NCI-H1105 treated with DMSO at 0.1 percent for 48 hours (cell line): ENCODE measurements at places on chromosomes 3 and 15.

DNA sequence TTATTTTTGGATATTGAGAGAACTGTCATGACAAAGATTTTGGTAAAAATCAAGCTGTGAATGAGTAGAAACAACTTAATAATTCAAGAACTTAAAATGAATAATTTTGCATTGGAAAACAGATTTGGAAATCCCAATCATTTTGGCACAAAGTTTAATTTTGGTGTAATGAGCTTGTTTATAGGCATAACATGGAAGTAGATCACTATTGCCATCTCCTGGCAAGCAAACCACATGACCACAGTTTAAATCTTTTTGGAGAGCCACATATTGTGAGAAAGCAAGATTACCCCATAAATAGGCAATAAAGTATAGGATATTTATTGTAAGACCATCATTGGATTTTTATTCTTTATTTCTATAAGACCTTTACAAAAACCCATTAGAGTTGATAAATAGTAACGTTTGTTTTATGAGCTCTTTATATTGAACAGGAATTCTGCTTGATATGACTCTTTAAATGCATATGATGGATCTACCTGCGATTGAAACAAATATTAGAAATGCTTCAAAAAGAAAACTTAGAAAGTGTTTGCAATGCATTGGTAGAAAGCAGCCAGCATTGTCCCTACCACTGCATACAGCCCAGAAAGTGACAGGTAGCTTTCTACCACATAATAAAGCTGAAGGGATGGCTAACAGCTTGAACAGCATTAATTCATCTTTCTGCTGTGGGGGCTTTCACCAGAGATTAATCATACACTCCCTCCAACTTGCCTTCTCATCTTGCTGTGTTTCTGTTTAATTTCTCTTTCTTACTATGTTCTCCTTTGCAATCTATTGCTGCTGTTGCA lies 766.8 kb downstream of the TBL1XR1 start:
- DNase-seq, result peak; percentile 91

GRCh38 chr3:71917545-71917944 lies 132.6 kb upstream of the PROK2 start:
- no peak for DNase-seq

GRCh38 chr3:43370293-43370980 lies 84.1 kb downstream of the SNRK start:
- DNase-seq, result no peak

DNA sequence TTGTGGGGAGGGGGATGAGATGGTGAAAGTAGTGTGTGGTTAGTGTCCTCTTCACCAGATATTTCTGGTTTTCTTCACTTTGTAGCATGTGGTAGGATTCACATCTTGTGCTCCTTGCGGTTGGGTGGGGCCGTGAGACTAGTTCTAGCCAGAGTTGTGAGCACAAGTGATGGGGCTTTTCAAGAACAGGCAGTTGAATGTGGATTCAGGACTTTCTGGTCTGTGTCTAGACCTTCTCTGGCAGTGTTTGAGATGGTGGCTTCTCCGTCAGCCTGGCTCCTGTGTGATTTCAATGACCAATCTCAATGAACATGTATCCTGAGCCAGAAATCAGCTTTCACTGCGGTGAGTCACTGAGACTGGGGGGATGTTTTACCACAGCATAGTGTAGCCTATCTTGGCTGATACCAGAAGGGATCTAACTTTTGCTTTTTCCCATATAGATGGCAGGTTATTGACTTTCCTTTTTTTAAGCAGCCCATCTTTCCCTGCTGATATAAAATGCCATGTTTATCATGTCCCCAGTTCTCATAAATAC lies 82.6 kb downstream of the RPLP1 start:
- DNase-seq, result no peak

DNA sequence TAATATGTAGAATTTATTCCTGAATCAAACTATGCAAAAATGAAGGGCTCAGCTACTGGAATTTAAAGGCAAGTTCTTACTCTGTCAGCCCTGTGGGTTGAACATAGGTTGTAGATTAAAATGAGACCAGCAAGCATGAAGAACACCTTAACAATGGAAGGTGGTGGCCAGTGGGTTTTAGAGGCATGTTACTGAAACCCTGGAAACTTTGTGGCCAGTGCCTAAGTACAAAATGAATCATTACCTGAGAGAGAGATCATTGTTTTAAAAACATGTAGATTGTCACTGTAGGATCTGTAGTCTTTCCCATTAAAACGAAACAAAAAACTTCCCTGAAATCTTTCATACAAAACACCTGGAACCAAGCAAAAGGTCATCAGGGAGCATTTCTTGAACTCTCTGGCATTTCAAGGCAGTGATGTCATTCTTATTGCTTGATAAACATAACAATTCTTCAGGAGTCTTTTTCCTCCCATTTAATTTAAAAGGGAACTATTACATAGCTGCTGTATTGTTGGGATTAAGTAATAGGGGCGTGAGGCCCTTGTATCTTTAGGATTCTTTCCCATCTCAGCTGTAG lies 51.8 kb downstream of the TMEM108 start:
- DNase-seq, result no peak

DNA sequence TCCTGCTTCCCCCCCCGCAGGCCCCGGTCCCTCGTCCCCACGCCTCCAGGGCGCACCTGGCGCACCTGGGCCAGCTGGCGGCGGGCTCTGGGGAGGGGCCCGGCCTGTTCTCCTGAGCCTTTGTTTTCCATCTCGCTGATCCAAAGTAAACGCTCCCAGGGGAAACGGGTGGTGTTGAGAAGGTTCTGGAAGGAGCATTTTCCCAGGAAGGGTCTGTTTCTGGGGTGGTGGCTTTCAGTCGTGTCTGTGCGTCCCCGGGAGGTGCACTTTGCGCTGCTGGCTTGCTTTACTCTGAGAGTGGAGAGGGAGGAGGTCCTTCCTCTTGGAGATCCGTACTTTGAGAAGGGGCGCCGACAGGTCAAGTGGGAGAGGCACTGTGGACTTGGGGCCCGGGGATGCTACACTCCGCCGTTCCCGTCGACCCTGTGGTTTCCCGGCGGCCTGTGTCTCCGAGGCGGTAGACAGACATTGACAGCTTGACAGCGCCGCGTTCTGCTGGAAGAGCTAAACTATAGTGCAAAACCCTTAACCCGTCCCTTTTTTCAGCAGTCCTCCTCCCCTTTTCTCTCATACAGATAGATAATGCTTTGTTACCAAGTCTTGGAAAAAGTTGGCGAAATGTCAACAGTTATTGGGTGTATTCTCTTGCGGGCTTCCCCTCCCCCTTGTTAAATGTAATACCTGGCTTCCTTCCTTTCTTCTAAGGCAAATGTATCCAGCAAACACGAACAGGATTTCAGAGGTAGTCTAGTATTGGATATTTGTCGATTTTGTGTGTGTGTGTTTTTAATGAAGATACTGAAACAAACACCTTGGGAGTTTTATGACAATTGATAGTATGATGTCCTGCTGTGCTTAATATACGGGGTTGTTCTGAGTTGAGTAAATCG lies 6.5 kb downstream of the TPM1 start:
- DNase-seq, result peak; percentile 80

DNA sequence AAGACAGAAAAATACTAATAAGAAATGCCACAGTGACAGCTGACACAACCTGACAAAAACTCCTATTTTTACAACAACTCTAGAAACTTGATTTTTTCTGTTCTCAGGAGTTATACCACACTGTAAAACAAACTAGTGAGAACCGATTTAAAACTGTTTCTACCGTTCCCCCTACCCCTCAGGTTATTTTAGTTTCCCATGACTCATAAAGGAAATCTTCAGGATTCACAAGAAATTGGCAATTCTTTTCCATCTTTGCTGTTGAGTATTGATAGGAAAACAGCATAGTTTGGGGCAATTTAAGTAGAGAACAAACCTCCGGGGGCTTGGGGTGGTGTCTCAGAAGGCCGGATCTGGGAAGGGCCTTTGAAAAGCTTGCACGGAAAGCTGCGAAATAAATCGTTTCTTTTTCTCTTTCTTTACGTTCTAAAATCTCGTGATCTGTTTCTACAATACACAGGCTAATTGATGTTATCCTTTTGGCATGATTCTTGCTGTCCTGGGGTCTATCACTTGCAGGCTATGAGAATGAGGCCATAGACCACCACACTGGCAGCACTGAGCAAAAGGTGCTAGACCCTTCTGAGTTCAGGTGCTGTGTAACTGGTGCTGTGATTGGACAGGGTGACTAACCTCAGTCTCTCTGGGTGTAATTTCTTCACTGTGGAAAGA lies 89.3 kb downstream of the LPP start:
- no peak for DNase-seq

GRCh38 chr3:139586420-139587017 lies 47.0 kb upstream of the RBP1 start:
- DNase-seq, result no peak

DNA sequence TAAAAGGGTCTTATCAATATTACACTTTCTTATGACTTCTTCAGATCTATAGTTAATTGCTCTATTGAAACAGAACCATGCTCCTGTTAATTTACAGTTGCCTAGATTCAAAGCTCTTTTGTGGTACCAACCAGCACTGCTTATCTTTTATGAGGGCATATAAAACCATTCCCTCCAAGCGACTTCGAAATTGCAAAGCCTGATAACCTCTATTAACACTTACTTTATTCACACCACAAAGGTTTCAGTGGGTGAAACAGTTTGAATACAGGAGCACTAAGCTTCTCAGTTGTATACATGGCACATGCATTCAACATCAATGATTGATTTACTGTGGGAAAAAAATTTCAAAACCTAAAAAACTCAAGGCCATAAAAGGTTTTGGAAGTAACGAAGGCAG lies 74.9 kb upstream of the PPIB start:
- DNase-seq, result no peak

DNA sequence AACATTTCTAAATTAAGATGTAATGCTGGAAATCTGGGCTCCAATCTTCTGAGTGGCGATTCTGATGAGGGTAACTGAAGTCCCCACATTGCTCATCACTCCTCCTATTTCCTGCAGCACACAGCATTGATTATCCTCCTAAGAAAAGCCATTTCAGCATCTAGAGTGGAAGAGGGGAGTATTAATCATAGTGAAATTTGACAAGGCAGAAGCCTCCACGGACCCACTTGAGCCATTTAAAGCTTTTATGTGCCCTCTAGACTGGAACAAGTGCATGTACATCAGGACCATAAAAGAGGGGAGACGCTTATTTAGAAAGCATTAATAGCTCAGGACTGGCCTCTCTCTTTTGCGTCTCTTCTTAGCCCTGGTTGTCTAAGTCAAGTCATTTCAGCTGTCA lies 25.8 kb downstream of the AQP9 start:
- peak; percentile 90 for DNase-seq

DNA sequence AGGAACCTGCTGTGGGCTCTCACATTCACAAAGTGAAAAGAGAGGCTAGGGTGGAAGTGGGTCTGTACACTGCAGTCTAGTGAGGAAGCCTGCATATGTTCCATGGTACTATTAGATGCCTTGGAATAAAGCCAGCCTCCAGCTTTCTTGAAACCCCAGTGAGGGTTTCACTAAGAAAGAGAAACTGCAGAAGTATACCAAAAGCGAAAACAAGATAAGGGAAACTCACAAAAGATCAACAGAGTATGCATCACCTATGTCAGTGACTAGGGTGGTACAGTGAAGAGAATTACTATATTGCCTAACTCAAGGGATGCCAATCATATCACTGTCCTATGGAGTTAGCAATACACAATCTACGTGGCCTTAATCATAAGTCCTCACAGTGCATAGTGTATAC lies 212.5 kb upstream of the GADL1 start:
- no peak for DNase-seq

- DNase-seq, result no peak
These were observed 52.2 kb upstream of the FAM98B start for GRCh38 chr15:38401701-38402100.

DNA sequence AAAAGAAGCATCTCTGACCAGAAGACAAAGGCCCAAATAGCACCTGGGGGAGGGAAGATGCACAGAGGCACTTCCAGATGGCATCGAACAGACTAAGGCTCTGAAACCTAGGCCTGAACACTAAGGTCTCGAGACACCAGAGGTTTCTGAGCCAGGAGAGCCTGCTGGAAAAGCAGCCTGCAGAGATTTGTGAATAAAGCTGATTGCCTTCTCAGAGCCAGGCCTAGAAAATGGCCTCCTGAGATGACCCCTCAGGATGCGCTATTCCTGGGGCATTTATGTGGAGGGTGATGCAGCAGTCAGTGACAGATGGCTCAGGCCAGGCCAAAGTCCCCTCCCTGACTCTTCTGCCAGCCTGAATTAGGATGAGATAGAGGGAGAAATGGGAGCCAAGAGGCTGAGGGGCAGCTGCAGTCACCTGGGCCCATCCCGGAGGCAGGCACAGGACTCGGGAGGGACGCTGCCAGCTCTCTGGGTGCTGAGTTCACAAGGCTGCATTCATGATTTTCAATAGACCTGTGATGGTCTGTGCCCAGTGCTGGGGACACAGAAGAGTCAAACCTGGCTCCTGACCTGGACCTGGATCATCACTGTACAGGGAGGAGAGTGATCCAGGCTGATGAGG lies 6.9 kb downstream of the PRSS50 start:
- DNase-seq, result no peak

DNA sequence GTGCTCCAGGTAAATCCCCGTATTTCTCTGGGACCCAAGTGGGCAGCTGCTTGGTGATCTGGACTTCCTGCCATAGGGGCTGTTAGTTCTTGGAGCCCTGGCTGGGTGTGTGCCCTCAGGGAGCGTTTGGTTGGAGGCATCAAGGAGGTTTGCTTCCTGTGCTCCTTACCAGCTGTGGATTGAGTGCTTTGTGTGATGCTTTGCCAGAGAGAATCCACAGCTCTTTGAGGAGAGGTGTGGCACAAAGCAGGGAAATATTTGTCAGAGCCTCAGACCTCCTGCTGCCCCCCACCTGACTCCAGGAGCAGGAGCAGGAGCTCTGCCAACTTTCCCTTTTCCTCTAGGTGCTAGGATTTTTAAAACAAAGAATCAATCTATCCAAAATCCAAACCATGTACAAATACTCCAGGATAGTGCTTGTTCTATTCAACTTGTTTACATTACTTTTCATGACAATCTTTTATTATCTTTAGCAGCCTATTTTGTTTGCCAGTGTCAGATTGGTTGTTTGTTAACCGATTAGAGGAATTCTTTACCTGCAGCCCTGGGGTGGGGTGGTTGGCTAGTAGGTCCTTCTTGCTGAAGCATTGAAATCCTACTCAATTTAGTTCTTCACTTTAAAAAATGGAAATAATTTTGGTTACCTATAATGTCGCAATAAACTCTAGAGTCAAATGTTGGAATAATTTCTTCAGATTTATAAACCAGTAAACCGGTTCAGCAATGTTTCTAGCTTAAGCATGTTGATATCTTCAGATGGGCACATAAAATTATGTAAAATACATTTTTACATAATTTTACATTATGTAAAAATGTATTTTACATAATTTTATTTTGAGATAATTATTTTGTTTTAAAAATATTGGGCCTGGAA lies 2.5 kb downstream of the CTDSPL start:
- peak; percentile 6 for DNase-seq
